ENCODE measurements at places on chromosomes 4 and X. TPM values are rescaled to one million over a fixed set of nuclear protein-coding genes. Genes with fewer than 3 reads are reported as not detected.

GRCh38 chrX:57596516-57596915 lies 4.7 kb downstream of the ZXDB start:
- no peak for DNase-seq

GRCh38 chr4:2079006-2079405 lies 19.9 kb downstream of the NAT8L start:
- DNase-seq = no peak

Gene VEGFD
- not detected for total RNA-seq

Gene RNF150
- 4.0 TPM for total RNA-seq

DNA sequence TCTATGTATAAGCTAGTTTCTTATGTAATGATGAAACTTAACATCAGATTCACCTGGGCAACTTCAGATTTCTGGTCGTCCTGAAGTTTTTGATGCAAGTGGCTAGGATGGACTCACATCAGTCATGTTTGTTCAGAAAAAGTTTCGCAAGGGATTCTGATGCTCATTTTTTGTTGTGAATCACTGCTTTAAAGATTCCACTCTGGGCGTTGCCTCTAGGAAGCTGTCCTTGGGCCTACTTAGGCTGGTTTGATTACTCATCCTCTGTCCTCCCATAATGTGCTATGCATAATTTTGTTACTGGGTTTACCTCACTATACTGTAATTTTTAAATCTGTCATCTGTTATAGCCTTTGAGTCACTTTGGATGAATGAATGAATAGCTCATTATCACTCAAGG lies 30.8 kb downstream of the HERC3 start:
- DNase-seq = no peak

- no peak for DNase-seq
Observed at GRCh38 chr4:71473541-71474240, 134.9 kb downstream of the SLC4A4 start.

DNA sequence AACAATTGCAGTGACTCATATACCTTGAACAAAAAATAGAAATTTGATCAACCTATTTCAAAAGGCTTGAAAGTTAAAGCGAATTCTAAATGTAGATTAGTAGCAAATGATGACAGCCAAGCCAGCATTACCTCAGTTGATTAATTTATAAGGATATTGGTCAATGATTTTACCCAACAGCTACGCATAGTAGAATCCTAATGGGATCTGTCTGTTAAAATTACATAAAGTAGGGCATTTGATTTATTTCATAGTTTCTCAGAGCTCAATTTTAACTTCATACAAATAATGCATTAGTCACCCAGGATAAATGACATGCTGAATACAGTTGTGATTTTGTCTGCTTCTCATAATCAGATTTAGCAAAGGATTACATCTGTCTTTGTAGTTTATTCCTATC lies 12.0 kb downstream of the AFF2 start:
- DNase-seq = no peak

GRCh38 chr4:124803641-124804040 lies 91.1 kb upstream of the ANKRD50 start:
- DNase-seq = no peak

GRCh38 chrX:93591398-93591797 lies 82.0 kb downstream of the NAP1L3 start:
- no peak for DNase-seq

GRCh38 chr4:14929669-14930068 lies 72.6 kb upstream of the CPEB2 start:
- no peak for DNase-seq

- no peak for DNase-seq
Observed at GRCh38 chr4:67394879-67395278, 150.4 kb downstream of the CENPC start.

Gene AMER1
- total RNA-seq = 5.1 TPM

- no peak for DNase-seq
Observed at GRCh38 chrX:7242613-7243012, 94.7 kb upstream of the PUDP start.

DNA sequence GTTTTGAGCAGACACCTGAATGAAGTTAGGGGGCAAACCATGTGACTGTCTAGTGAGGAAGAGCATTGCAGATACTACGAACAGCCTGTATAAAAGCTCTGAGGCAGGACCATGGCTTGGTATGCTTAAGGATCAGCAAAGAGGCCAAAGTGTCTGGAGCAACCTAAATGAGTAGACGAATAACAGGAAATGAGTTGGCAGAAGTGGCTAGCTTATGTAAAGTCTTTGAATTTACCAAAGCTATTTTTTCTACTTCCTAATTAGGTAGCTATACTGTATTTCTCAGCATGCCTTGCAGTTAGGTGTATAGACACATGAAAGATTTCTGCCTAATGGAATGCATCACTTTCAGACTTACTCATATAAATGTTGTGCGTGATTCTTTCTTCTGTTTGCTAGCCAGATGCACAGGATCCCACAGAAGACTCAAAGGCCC lies 9.3 kb upstream of the GPRIN3 start:
- no peak for DNase-seq

DNA sequence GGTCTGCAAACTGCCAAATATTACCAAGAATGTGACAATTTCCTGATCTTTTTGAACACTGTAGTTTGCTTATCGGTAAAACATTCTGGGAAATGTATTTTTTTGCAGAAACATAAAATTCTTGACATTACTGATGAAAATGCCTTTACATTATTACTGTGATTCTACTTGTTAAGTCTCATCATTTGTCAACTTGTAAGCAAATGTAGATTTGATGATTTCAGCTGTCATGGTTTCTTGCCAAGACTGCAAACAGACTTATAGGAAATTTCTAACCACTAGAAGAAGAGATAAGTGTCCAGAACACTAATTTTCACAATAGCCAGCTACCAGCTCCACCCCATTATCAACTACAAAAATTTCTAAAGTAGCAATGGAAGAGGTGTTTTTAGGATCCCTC lies 560.4 kb downstream of the STPG2 start:
- no peak for DNase-seq

Gene PAGE3
- total RNA-seq = not detected

Gene GAB1
- 17.0 TPM for total RNA-seq

DNA sequence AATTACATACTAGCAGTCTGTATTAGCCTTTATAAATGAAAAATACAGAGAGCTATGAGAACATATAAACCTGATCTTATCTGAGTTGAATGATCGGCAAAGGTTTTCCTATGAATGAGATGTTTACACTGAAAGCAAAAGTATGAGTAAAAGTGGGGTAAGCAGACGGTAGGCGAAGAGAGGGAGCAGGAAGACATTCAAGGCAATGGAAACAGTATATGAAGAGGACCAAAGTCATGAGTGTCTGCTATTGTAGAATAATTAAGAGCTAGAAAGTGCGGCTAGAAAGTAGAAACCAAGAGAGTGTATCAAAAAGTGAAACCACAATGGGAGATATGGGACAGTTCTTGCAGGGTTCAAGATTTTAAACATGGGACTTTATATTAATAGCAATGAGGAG lies 67.0 kb upstream of the TMLHE start:
- DNase-seq = no peak

- DNase-seq = no peak
Observed at GRCh38 chrX:136048446-136048845, 63.2 kb downstream of the SLC9A6 start.

Gene MGAT4D
- total RNA-seq = under 0.01 TPM

DNA sequence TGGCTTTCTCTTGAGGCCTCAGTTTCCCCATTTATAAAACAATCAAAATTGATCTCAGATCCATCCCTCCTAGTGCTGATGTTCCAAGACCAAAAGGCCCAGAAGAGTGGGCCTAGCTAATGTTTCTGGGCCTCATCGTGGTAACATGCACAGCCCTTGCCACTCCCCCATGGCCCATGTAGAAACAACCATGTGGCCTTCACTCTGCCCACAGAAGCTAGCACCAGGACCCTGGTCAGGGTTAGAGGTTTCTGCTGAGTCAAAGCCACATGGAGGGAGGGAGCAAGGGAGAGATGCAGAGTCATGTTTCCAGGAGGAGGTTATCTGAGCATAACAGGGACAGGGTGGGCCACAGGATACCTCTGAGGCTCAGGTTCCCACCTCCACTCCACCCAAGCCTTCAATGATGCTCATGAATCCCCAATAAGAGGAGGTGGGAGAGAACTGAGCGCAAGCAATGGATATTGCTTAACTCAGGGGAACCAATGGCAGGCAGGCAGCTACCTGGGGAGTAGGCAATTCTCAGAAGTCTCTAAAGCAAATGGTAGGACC lies 16.9 kb downstream of the OTUD5 start:
- DNase-seq = no peak

Gene TMEM271
- total RNA-seq = not detected

- no peak for DNase-seq
Observed at GRCh38 chr4:18923496-18924161, 902.1 kb upstream of the LCORL start.

Gene CT45A5
- not detected for total RNA-seq

- DNase-seq = no peak
Observed at GRCh38 chrX:153865321-153865580, 20.7 kb downstream of the L1CAM start.

Gene BTK
- 37.7 TPM for total RNA-seq

Gene FANCB
- 1.6 TPM for total RNA-seq

GRCh38 chr4:83876047-83876446 lies 340.1 kb downstream of the GPAT3 start:
- DNase-seq = no peak

Gene DMRTC1B
- total RNA-seq = 0.27 TPM

Gene MAGEC1
- total RNA-seq = not detected

All from hematopoietic multipotent progenitor cell (in vitro differentiated cells).